Gastroesophageal sphincter (tissue), 4 donors: ENCODE measurements at places on chromosomes 6 and 20.

DNA sequence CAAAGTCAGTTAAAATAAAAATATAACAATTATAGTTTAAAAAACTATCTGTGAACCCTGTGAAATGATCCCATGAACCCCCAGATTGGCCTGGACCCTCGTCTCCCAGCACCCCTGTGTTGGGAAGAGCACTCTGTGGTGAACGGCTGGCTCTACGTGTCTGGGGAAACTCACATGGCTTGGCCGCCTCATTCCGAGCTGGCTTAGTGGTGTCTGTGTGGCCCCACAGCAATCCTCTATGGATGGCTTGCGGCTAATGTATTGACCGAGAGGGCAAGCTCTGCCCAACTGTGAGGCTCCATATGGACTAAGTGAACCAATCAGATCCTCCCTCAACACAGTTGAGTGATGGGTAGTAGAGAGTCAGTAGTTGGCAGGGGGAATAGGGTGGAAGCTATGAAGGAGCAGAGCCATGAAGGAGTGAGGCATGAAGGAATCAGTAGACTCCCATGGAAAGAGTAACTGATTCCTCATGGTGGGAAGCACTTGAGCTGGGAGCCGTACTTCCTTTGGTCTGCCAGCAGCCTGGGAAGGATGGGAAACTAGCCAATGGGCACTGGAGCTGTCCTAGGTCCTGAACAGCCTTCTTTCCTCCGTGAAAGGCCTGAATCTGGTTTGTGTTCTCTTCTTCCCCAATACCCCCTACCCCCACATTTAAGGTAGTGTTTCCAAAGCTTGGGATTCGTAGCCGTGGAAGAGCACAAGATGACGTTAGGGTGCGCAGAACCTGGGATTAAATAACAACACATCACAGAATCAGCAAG is 21.6 kb upstream of the ZNF831 start:
- H3K4me1 ChIP-seq, result peaks cover 16% of the 10 kb centered on the region
- ATAC-seq, result no peak
- H3K36me3 ChIP-seq, result no peaks in the 10 kb centered on the region

- H3K36me3 ChIP-seq, result peaks cover 27% of the 10 kb centered on the region
- H3K4me3 ChIP-seq, result peak overlapping the region; percentile 97
- H3K27ac ChIP-seq, result peak overlapping the region; percentile 81
- H3K4me1 ChIP-seq, result peaks cover 22% of the 10 kb centered on the region
- ATAC-seq, result no peak
These were observed 506 bp downstream of the ARFGAP1 start for GRCh38 chr20:63273059-63273579.

DNA sequence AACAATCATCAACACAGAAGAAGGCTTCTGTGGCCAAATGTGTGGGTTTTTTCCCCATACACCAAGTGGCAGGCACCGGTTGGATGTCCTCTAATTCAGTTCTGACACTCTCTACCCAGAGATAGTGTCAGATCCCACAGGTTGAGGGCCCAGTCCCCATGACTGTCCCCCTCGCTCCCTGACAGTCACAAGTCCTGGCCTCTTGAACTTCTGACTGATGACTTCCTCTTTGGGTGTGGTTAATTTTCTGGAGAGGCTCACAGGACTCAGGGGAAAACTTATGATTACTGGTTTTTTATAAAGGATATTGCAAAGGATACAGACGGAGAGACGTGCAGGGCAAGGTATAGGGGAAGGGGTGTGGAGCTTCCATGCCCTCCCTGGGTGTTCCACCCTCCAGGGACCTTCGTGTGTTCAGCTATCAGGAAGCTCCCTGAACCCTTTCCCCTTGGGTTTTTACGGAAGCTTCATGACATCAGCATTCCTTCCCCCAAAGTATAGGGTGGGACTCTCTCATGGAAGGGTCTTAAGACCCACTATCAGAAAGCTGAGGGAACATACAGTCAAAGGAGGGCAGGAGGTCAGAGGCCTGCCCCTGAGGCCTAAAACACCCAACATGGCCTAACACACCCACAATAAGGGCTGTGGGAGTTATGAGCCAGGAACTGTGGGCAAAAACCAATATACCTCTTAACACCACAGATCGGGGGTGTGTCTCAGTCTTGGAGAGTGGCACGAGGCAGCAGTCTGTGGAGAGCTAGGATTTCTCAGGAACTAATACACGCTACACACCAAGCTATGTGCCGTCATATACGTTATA is 33.3 kb downstream of the FARS2 start:
- H3K36me3 ChIP-seq, result peaks cover 5% of the 10 kb centered on the region
- no peaks in the 10 kb centered on the region for H3K27me3 ChIP-seq
- no peak overlapping the region for H3K4me3 ChIP-seq
- peaks cover 27% of the 10 kb centered on the region for H3K4me1 ChIP-seq
- ATAC-seq, result no peak

DNA sequence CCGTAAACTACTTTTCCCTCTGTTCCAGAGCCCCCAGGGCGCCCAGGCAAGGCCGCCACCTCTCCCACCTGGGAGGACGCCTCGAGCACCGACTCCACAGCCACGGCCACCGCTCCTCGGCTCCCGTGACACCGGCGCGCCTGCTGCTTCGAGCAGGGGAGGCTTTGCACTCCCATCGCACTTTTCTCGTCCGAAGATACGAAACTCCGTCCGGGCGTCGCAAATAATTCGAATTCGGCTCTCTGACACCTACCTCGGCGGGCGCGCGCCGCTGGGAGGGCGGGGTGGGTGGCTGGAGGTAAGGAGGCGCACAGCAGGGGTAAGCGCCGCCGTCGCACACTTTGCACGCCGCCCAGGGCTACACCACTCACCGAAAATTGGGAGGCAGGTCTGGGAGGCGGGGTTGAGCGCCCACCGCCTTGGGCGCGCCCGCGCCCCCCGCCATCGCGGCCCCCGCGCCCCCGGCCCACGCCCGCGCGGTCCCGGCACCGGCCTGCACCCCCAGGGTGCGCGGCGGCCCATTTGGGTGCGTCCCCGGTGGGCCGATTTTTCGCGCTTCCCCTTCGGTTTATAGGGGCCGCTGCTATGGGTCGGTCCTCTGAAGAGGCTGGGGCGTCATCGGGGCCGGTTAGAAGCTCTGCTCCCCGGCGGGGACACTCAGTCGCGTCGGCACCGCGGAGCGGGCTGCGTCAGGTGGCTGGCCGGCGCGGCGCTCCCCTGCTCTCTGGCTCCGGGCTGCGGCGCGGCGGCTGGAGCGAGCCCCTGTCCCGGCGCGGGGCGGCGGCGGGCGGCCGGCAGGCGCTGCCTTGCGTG is 36.2 kb downstream of the GNAS start:
- H3K4me3 ChIP-seq, result peak overlapping the region; percentile 92
- peaks cover 27% of the 10 kb centered on the region for H3K4me1 ChIP-seq
- no peaks in the 10 kb centered on the region for H3K36me3 ChIP-seq
- no peaks in the 10 kb centered on the region for H3K27me3 ChIP-seq

DNA sequence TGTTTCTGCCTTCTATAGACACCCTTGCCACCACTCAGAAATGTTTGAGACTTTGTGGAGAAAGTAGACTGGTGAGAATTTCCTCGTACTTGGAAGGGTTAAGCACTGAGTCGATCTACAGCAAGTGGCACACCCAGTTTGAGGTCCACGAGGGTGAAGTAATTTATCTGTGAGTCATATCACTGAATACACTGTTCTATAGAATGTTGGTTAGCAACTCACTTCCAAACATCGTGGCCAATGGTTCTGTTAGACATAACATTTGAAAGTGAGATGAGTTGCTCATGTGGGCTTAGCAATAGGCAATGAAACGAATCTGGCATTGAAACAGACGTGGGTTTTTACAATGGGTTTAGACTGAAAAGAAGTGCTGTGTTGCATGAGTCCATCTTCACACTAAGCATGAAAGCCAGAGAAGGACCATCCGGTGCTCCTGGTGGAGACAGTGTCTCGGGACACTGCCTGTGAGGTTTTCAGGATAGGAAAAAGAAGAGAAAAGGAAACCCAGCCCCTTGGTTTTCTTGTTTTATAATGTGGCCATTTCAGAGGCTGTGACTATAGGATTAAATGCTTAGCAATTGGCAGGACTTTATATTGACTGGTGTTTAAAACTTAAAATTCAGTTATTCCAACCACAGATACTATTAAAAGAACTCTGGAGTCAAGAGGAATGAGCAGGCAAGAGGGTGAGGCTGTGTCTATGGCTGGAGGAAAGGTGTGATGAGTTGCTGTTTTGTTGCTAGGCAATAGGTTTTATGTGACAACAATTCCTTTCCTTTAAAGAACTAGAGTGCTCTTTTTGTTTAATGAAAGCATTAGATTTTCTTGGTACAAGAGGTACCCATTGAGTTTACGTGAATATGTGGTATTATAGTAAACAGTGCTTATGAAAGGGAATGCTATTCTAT is 31.0 kb upstream of the EZR start:
- H3K27ac ChIP-seq, result peak overlapping the region; percentile 71
- H3K36me3 ChIP-seq, result no peaks in the 10 kb centered on the region
- ATAC-seq, result peak; percentile 68
- peaks cover 47% of the 10 kb centered on the region for H3K4me1 ChIP-seq
